ENCODE measurements at places on chromosomes 6 and 20.

DNA sequence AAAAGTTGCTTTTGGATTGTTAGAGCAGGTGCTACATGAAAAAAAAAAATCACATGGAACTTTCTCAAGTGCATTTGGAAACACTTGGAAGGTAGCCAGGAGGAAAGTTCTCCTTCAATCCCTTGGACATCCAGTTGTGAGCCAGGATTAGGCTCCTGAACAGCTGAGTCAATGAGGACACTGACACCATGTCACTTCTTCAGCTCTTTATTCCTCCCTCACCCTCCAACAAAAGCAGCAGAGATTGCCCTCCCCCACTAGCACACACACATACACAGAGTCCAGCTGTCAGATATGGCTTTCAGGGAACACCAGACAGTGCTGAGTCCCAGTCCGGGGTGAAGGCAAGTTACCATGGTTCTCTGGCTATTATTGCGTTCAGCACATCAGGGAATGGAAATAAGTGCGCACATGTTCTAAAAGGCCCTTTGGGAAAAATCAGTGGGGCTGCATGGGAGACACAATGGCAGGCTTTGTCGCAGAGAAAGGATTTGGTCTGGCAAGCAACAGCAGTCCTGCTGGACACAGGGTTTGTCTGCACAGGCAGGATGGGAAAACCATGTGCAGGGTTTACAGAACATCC lies 124.7 kb upstream of the MARCKS start:
- peak; percentile 75 for DNase-seq

- DNase-seq = no peak
These were observed 199.3 kb downstream of the OTOR start for GRCh38 chr20:16947479-16947878.

DNA sequence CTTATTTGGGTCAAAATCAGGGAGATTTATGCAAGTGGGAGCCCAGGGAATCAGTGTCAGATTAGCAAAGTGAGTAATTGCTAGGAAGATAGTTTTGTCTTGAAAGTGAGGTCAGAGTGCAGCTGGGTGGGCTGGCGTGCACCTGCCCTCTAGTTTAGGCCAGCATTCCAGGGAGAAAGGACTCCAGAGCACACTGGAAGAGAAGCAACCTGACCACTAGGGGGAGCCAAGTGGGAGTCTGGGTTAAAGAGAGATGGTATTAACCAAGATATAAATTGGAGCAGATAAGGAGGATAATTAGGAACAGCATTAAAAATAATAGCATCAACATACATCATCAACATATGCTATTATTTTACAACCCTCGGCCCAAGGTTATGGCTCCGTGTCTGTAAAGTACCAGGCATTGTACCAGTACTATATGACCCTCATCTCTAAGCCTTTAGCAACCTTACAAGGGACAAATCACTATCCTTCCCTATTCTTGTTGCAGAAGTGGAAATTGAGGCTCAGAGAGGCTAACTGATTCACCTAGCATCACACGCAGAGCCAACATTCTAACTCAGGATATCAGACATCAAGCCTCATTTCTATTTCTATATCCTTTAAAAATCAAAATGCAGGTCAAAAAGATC lies 57.8 kb downstream of the SLC2A10 start:
- DNase-seq = peak; percentile 61

GRCh38 chr6:105810105-105810921 lies 275.8 kb upstream of the PRDM1 start:
- DNase-seq = peak; percentile 82

- DNase-seq = peak; percentile 8
These were observed 695.2 kb downstream of the PHF3 start for GRCh38 chr6:64330694-64331307.

- no peak for DNase-seq
These were observed 77.2 kb downstream of the TMEM242 start for GRCh38 chr6:157246048-157246630.

- DNase-seq = no peak
These were observed 85.6 kb upstream of the EMILIN3 start for GRCh38 chr20:41452226-41452625.

DNA sequence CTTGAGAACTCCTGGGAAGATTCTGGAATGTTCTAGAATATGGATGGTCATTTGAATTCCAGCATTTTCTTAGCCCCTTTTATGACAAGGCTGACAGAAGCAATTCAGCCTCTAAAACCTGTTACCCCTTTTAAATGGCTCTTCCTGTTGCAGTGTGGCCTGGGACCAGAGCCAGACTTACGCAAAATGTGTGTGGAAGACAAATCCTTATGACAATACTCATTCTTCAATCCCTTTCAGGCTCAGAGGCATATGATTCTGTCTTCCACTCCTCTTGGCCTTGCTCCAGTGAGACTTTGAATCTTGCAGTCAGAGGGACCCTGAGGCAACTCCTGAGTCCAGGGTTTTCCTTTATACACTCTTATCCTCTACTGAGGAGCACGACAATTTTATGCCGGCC lies 287.0 kb downstream of the CLIC5 start:
- DNase-seq = no peak

DNA sequence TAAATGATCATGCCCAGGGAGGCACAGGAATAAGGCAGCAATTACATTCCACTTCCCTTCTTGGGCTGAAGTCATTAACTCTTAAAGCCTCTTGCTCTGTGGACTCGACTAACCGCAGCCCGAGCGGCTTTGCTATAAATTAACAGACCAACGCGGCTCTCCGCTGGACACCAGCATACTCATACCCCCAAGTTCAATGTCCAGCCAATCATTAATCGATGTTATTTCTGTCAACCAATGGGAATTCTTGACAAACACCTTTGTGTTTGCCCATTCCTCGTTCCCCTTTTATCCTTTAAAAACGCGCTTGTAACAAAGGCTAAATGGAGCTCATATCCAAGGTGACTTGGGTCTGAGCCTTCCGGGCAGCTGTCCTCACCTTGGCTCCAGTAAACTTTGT lies 183.1 kb upstream of the RALGAPA2 start:
- no peak for DNase-seq

GRCh38 chr20:40754339-40754943 lies 65.4 kb upstream of the MAFB start:
- no peak for DNase-seq

DNA sequence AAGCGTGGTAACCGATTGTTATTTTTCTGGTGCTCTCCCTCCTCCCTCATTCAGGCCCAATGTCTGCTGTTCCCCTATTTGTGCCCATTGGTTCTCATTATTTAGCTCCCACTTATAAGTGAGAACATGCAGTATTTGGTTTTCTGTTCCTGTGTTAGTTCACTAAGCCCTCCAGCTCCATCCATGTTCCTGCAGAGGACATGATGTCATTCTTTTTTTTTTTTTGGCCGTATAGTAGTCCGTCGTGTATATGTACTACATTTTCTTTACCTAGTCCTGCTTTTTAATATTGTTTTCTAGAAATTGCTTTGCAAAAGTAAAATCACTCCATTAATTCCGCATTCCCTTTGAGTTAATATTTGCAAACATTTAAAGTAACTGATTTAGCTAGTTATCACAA lies 23.1 kb downstream of the ZNF451 start:
- no peak for DNase-seq

DNA sequence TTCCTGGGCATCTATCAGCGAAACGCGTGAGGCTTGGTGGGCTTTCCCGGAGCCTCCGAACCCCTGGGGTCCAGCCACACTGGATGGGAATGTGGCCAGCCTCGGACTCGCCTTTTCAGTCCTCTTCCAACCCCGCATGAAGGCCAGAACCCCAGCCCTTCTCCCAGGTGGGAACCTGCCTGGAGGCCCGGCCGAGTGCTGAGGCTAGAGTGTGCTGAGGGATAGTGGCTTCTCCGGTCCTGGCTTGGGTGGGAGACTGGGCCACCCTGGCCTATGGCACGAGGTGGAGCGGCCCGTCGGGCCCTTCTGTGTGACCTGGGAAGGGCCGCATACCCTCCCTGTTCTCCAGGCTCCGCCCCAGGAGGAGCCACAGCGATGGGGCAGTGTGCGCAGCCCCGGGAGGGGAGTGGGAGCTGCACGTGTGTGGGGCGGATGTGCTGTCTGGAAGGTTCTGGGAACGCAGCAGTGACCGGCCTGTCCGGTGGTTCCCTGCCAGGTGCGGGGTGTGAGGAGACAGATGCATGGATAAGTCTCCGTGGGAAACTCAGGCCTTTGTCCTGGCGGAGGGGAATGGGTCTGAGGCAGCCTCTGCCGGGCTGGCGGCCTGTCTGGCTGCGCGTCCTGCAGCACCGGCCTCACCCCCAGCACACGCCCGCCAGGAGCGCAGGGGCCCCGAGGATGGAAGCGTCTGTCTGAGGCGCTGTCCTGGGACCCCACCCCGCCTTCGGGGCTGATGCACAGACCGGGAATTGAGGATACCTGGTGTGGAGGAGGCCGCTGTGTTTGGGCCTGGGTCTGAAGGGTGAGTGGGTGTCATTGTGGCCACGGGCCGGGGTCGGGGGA lies 1.1 kb upstream of the BHLHE23 start:
- no peak for DNase-seq

DNA sequence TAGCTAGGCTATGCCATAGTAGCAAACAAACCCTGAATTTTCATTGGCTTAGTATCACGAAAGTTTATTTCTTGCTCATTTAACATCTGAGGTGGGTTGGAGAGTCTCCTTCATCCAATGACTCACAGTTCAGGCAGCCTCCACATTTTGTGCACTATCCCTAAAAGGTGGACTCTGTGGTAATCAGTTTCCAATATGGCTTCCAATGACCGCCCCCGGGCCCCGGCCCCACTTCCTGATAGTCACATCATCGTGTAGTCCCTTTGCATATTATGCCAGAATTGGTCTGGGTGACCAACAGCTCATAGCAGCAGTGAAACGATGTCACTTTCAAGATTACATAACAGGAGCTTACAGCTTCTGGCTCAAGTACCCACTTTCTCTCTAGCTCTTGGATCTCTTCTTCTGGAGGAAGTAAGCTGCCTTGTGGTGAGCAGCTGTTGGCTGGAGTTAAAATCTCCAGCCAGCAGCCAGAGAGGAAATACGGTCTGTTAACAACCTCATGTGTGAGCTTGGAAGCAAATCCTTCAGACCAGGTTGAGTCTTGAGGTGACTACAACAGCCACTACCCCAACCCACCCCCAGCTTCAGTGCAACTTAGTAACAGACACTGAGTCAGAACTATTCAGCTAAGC lies 7.8 kb downstream of the HCRTR2 start:
- no peak for DNase-seq

- DNase-seq = no peak
These were observed 198.2 kb downstream of the WDR27 start for GRCh38 chr6:169503422-169504152.

DNA sequence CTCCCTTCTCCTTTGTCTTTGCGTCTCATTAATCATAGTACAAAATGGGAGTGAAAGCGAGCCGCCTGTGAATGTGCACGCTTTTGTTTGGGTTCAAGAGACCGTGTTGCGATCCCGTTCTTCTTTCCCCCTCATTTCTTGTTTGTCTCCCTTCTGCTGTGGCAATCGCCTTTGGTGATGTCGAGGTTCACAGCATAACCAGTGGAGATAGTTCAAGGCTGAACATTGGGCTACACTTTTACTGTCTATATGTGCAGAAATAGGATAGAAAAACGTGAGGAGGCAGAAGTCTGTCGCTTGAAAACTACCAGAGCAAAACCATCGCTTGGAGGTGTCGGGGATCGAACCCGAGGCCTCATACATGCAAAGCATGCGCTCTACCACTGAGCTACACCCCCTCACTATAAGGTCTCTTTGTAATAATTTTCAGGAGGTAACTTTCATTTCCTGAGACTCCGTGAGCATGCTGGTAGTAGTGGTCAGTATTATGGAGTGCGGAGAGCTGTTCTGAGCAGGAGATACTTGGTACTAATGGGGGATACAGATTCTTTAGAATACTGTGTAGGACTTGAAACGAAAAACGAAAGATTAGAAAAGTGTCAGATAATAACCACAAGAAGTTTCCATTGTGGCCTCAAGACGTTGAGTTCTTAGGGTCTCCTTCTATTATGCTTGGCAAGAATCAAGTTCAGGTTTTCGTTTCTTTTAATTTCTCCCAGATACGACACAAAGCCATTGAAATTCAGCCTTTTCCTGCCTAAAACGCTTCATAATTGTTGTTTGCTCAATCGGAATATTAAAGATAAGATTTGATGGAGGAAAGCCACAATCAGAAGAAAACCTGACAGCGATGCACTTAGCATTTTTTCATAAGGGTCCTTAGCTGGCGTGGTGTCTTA lies 106.6 kb downstream of the TRIM27 start:
- DNase-seq = no peak

DNA sequence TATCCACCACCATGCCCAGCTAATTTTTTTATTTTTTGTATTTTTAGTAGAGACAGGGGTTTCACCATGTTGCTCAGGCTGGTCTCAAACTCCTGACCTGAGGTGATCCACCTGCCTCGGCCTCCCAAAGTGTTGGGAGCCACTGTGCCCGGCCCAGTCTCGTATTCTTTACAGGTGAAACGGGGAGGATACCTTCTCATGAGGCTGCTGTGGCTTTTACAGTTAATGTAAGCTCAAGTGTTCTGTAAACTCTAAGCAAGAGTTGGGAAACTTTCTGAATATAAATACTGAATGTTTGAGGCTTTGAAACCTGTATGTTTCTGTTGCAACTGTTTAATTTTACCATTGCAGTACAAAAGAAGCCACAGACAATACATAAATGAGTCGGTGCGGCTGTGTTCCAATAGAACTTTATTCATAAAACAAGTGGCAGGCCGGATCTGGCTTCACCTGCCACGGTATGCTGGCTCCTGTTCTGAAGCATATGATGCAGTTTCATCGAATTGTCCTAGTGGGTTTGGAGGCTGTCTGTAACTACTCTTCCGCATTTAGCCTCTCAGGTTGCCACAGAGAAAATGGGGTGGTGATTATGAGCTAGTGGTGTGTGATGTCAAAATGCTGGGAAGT lies 192.5 kb upstream of the ZFP64 start:
- DNase-seq = no peak

DNA sequence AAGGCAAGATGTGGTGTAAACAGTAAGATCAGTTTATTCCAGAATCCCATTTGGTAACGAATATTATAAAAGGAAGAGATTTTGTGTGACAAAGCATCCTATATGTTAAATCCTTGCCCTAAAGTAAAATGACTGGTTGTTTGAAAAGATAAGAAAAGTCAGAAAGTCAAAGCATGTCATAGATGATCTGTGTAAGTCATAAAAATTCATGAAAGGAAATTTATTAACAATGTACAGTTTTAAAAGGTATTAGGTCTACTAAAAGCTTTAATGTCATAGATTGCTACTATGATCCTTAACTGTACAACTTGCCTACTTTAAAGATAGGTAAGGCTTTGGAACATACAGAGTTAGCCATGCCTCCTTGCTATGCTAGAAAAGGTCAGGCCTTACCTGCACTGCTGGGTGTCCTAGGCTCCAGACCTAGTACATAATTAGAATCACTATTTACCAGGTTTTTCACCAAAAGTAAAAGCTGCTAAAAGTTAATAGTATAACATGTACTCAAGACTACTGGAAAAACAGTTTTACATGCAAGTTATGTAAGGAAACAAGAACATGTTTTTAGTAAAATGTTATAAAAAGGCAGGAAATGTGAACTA lies 1090.1 kb upstream of the ADGRB3 start:
- DNase-seq = no peak
